ENCODE measurements at places on chromosomes 7 and 10. TPM values are rescaled to one million over a fixed set of nuclear protein-coding genes. Genes with fewer than 3 reads are reported as not detected.

Gene OPN1SW
- not detected for total RNA-seq

Gene OPALIN
- total RNA-seq = not detected

Gene APBB1IP
- total RNA-seq = 3.1 TPM

Gene BMPER
- total RNA-seq = 12.2 TPM

Gene MALRD1
- 1.7 TPM for total RNA-seq

Gene ENTPD1
- 3.3 TPM for total RNA-seq

Gene HDAC9
- total RNA-seq = 3.6 TPM

Gene CDC123
- 138 TPM for total RNA-seq

Gene C7orf33
- total RNA-seq = not detected

Gene COL26A1
- total RNA-seq = not detected

Gene GPNMB
- total RNA-seq = 177 TPM

Gene ITPRID1
- total RNA-seq = not detected

Gene TAS2R4
- 1.5 TPM for total RNA-seq

Gene SEMA4G
- total RNA-seq = 1.8 TPM

Gene SLC29A4
- total RNA-seq = 6.4 TPM

Gene AGK
- 20.8 TPM for total RNA-seq

Gene LRIT1
- not detected for total RNA-seq
